ENCODE measurements at places on chromosomes 4 and X. TPM values are rescaled to one million over a fixed set of nuclear protein-coding genes. Genes with fewer than 3 reads are reported as not detected.
A peak's percentile ranks its signal among the peaks of the same experiment; 100 is the strongest.

Gene FAM53A
- total RNA-seq = 0.99 TPM

Gene ADH1B
- total RNA-seq = not detected

Gene ATP2B3
- total RNA-seq = 0.05 TPM

Gene GC
- total RNA-seq = not detected

Gene HEPH
- not detected for total RNA-seq

Gene BEX1
- total RNA-seq = not detected

Gene RGN
- not detected for total RNA-seq

Gene DGKK
- total RNA-seq = not detected

Gene AFF2
- total RNA-seq = 1.8 TPM

Gene NAA11
- not detected for total RNA-seq

DNA sequence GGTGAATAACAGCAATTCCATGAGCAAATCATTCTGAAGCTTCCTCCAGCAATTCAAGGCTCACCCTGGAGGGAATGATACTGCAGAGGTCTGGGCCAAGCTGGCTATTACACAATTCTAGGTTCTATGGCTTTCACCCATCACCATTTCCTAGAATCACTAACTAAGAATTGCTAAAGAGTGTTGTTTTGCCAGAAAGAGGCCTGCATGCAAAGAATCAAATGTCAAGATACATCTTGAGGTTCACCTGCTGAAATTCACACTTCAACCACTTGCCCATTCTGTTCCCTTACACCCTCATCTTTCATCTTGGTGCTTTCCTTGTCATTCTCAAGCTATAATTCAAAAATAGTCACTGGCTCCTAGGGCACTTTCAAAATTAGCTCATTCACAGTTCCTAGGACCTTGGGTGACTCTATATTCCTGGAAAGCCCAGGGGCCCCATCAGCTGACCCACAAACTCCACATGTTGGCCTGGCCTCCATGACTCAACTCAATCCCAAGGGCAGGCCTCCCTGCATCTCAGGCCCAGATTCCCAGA lies 7.0 kb downstream of the APBB2 start:
- H3K27me3 ChIP-seq = peaks cover 20% of the 10 kb centered on the region
- H3K36me3 ChIP-seq = no peaks in the 10 kb centered on the region
- no peak overlapping the region for H3K27ac ChIP-seq
- no peak for DNase-seq
- H3K4me1 ChIP-seq = no peaks in the 10 kb centered on the region

GRCh38 chrX:117982694-117983392 lies 133.8 kb downstream of the KLHL13 start:
- no peak for DNase-seq
- no peaks in the 10 kb centered on the region for H3K27me3 ChIP-seq
- no peak overlapping the region for H3K4me3 ChIP-seq
- H3K4me1 ChIP-seq = no peaks in the 10 kb centered on the region
- no peak overlapping the region for H3K27ac ChIP-seq

DNA sequence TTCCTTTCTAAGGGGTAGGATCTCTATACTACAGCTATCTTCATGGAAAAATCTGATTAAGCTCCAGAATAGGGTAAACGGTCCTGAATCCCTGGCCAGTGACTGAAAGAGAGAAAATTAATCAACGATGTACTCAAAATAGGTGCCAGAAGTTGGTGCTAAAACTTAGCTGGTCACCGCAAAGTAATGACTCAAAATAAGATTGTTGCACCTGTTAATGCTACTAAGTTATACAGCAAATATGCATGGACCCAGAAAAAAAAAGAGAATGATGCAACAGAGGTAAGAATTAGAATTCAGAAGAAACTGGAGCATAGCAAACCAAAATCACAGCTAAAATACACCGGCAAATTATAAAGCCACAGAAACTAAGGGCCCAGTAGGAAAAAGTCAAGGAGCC lies 239.7 kb upstream of the FAM241A start:
- H3K4me1 ChIP-seq = no peaks in the 10 kb centered on the region
- no peaks in the 10 kb centered on the region for H3K27me3 ChIP-seq

DNA sequence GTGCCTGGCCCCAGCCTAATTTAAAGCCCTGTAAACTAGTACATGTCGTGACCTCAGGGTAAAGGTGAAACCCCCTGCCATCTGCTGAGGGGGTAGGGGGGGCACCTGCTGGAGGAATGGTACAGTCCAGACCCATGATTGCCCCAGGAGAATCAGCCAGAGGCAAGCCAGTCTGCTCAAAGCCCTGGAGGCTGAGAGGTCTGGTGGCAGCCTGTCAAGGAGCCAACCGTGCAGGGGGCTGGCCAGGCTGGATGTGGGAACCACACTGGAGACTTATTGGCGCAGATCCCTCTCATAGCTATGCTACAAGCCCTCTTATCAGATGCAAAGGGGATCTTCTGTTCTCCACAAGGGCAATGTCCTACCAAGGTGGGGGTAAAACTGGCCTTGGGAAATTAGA lies 31.4 kb upstream of the PJA1 start:
- no peak overlapping the region for H3K27ac ChIP-seq
- H3K4me1 ChIP-seq = no peaks in the 10 kb centered on the region
- no peaks in the 10 kb centered on the region for H3K27me3 ChIP-seq
- DNase-seq = no peak
- no peaks in the 10 kb centered on the region for H3K36me3 ChIP-seq

DNA sequence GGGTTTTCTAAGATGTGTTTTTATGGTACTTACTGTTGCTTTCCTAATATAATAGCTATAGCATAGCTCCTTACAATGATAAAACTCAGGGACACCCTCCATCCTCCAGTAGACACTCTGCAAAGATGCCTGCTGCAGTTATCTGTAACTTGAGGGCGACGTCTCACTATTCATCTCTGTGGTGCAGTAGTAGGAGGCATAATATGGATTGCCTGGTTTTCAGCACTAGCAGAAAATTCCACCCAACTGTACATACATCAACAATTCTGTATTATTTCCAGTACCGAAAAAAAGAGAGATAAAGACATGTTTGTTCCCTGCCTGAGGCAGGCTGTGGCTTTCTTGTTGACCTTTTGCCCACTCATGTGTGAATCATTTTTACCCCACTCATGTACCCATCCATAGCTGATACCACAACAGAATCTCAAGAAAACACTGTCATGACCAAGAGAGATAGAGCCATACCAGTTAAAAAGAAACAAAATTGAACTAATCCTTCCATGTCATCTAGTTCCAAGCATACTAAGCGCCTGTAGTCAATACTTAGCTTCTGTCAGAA lies 220.1 kb downstream of the RAB28 start:
- H3K27ac ChIP-seq = no peak overlapping the region
- H3K4me3 ChIP-seq = no peak overlapping the region
- H3K27me3 ChIP-seq = no peaks in the 10 kb centered on the region
- no peaks in the 10 kb centered on the region for H3K36me3 ChIP-seq

DNA sequence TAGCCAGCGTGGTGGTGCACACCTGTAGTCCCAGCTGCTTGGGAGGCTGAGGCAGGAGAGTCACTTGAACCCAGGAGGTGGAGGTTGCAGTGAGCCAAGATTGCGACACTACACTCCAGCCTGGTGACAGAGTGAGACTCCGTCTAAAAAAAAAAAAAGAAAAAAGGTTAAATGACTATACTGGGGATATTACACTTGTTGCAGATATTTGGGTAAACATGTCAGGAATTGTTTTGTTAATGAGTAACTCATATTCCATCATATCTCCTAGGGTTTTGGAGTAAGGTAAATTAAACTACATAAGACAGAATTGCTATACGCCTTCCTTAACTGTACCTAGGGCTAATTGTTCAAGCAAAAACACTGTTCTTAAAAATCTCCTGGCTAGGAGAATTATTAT lies 291.4 kb upstream of the IGFBP7 start:
- no peak overlapping the region for H3K27ac ChIP-seq
- no peak overlapping the region for H3K4me3 ChIP-seq
- H3K27me3 ChIP-seq = no peaks in the 10 kb centered on the region
- DNase-seq = no peak
- H3K4me1 ChIP-seq = no peaks in the 10 kb centered on the region

GRCh38 chr4:100789991-100790390 lies 272.2 kb upstream of the EMCN start:
- H3K4me1 ChIP-seq = no peaks in the 10 kb centered on the region
- no peaks in the 10 kb centered on the region for H3K27me3 ChIP-seq
- no peak overlapping the region for H3K4me3 ChIP-seq
- H3K36me3 ChIP-seq = no peaks in the 10 kb centered on the region
- no peak overlapping the region for H3K27ac ChIP-seq
- no peak for DNase-seq

DNA sequence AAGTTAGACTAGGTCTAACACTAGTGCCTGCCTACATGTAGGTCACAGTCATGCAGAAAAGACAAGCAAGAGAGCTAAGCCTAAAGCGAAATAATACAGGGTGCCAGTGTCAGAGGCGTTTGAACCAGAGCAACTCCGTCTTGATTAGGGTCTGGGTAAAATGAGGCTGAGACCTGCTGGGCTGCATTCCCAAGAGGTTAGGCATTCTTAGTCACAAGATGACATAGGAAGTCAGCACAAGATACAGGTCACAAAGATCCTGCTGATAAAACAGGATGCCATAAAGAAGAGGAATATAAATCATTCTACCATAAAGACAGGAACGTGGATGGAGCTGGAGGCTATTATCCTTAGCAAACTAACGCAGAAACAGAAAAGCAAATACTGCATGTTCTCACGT lies 120.9 kb downstream of the BEND2 start:
- no peak overlapping the region for H3K27ac ChIP-seq
- H3K36me3 ChIP-seq = no peaks in the 10 kb centered on the region
- H3K27me3 ChIP-seq = peaks cover 10% of the 10 kb centered on the region
- no peak overlapping the region for H3K4me3 ChIP-seq
- no peak for DNase-seq
- no peaks in the 10 kb centered on the region for H3K4me1 ChIP-seq

- H3K36me3 ChIP-seq = no peaks in the 10 kb centered on the region
- H3K4me3 ChIP-seq = no peak overlapping the region
- H3K27ac ChIP-seq = no peak overlapping the region
- DNase-seq = peak; percentile 5
Observed at GRCh38 chrX:120514236-120514635, 45.1 kb upstream of the LAMP2 start.

GRCh38 chrX:48471504-48471903 lies 1.4 kb upstream of the SLC38A5 start:
- H3K36me3 ChIP-seq = peaks cover 13% of the 10 kb centered on the region
- no peak overlapping the region for H3K4me3 ChIP-seq
- no peaks in the 10 kb centered on the region for H3K27me3 ChIP-seq
- no peak for DNase-seq
- peak overlapping the region; percentile 67 for H3K27ac ChIP-seq
- peaks cover 45% of the 10 kb centered on the region for H3K4me1 ChIP-seq

DNA sequence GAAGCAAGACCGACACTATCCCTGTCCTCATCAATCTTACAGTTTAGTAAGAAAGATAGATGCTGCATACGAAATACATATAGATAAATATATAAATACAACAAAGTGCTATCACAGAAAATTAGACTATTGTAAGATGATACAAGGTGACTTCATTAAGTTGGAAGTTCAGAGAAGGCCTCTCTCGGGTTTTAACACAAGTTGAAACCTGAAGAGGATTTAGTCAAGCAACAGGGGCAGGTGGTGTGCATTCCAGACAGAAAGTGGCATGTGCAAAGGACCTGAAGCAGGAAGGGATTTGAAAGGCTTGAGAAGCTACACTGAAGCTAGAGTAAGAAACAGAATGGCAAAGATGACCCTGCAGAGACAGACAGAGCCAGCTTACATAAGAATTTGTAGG lies 36.5 kb downstream of the USP46 start:
- peaks cover 9% of the 10 kb centered on the region for H3K4me1 ChIP-seq
- peaks cover 6% of the 10 kb centered on the region for H3K36me3 ChIP-seq
- no peak overlapping the region for H3K27ac ChIP-seq
- H3K4me3 ChIP-seq = no peak overlapping the region

GRCh38 chr4:99402765-99403164 lies 32.4 kb downstream of the ADH7 start:
- peaks cover 16% of the 10 kb centered on the region for H3K4me1 ChIP-seq
- H3K36me3 ChIP-seq = no peaks in the 10 kb centered on the region
- H3K27me3 ChIP-seq = peaks cover 5% of the 10 kb centered on the region
- no peak for DNase-seq
- no peak overlapping the region for H3K27ac ChIP-seq

Measured in activated CD4-positive, alpha-beta T cell treated with anti-CD3 and anti-CD28 coated beads, Interleukin-2, amount 10 ng/mL, durations not matched to agents 7 days and 5 days (primary cell).